Esophagus muscularis mucosa (tissue), 4 donors: ENCODE measurements at places on chromosomes 11 and 22. TPM values are rescaled to one million over a fixed set of nuclear protein-coding genes. Genes with fewer than 3 reads are reported as not detected.

DNA sequence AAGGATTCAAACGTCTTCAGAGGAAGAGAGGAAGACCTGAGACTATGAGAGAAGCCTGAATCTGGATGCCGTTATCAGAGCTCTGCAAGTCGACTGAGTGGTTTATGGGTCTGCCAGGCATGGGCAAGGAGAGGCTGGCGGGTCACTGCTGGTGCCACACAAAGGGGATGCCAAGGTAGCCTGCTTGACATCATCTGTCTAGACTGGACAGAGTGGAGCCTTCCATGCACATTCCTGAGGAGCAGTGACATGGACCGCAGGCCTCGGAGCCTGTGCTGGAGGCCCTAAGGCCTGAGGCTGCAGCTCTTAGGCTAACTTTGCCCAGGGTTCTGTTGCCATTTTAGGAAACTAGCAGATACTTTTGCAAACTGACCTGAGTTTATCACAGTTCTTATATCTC lies 127.4 kb downstream of the WT1 start:
- H3K27ac ChIP-seq: no peak overlapping the region
- H3K27me3 ChIP-seq: no peaks in the 10 kb centered on the region
- H3K36me3 ChIP-seq: no peaks in the 10 kb centered on the region

- H3K27ac ChIP-seq: no peak overlapping the region
- peaks cover 10% of the 10 kb centered on the region for H3K4me1 ChIP-seq
- DNase-seq: no peak
- H3K4me3 ChIP-seq: no peak overlapping the region
Measured at GRCh38 chr11:132244846-132245245, 874.4 kb downstream of the NTM start.

DNA sequence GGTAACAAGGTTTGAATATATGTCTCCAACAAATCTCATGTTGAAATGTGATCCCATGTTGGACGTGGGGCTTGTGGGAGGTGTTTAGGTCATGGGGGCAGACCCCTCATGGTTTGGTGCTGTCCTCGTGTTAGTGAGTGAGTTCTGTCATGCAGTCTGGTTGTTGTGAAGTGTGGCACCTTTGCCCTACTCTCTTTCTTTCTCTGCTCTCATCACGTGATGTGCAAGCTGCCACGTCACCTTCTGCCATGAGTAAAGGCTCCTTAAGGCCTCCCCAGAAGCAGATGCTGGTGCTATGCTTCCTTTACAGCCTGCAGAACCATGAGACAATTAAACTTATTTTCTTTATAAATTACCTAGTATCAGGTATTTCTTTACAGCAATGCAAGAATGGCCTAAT lies 218.3 kb downstream of the NXPE2 start:
- DNase-seq: peak; percentile 64
- H3K4me1 ChIP-seq: no peaks in the 10 kb centered on the region
- H3K27ac ChIP-seq: no peak overlapping the region
- H3K4me3 ChIP-seq: no peak overlapping the region

DNA sequence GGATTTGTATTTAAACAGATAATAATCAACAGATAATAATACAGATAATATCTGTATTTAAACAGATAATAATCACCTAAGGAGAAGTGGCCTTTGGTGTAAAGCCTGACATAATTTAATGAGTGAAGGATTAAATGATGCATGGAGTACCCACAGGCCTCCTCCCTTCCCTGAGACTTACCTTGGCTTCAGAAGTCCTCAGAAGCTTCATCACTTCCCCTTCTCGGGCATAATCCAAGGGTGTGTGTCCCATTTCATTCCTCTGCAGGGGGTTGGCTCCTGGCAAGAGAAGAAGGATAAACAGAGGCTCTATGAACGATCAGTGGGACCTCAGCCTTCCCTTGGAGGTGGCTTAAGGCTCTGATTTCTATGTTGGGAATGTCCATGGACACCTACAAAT lies 85.5 kb upstream of the PHOX2A start:
- peaks cover 12% of the 10 kb centered on the region for H3K4me1 ChIP-seq
- H3K27ac ChIP-seq: peak overlapping the region; percentile 16
- H3K4me3 ChIP-seq: no peak overlapping the region
- H3K36me3 ChIP-seq: no peaks in the 10 kb centered on the region
- no peak for DNase-seq

GRCh38 chr11:121766991-121767390 lies 314.2 kb upstream of the SORL1-AS1 start:
- no peak overlapping the region for H3K4me3 ChIP-seq
- H3K27ac ChIP-seq: no peak overlapping the region
- H3K36me3 ChIP-seq: no peaks in the 10 kb centered on the region
- no peak for DNase-seq
- peaks cover 27% of the 10 kb centered on the region for H3K4me1 ChIP-seq

DNA sequence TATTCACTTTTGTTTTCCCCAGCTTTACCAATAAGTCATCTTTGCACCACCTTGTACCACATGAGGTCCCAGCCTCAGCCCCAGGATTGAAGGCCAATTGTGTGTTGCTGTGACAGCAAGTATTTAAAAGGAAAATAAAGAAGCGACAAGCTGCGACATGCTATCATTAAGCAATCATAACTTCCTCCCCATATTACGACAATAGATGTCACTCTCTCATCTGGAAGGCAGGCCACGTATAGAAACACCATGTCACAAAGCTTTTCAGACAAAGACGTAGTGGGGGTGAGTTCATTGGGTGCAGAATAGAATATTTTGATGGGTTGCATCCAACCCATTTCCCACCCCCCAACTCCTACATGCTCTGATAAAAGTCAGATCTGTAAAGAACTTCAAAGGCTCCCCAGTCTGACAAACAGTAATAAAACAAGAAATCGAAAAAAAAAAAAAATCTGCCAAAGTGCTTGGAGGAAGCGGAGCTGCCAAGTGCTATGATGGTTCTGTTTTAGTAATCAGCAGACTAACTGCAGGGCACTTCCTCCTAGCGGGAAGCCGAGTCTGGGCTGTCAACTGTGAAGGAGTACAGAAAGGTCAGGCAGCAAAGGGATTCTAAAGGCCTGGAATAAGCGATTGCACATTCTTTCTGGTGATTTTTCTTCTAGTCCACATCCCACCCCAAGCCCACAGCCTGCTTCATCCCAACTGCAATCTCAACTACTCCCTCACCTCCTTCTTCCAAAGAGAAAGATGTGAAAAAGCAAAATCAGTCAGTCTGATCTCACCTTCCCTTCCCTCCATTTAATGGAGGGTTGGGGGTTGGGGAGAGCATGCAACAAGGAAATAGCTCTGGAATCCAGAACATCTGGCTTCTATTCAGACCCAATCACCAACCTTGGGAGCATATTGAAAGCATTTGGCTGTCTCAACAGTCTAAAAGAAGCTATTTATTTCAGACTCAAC lies 131.4 kb upstream of the UBASH3B start:
- no peak for DNase-seq
- H3K4me3 ChIP-seq: no peak overlapping the region
- H3K27ac ChIP-seq: no peak overlapping the region
- no peaks in the 10 kb centered on the region for H3K27me3 ChIP-seq

- peaks cover 15% of the 10 kb centered on the region for H3K4me1 ChIP-seq
- no peak for DNase-seq
- peaks cover 97% of the 10 kb centered on the region for H3K27me3 ChIP-seq
- no peaks in the 10 kb centered on the region for H3K36me3 ChIP-seq
- H3K27ac ChIP-seq: no peak overlapping the region
Measured at GRCh38 chr11:69982690-69983570, 95.2 kb upstream of the ANO1 start.

GRCh38 chr11:44399968-44400367 lies 90.0 kb upstream of the ALX4 start:
- H3K4me3 ChIP-seq: no peak overlapping the region
- no peak for DNase-seq
- no peaks in the 10 kb centered on the region for H3K27me3 ChIP-seq
- no peak overlapping the region for H3K27ac ChIP-seq

DNA sequence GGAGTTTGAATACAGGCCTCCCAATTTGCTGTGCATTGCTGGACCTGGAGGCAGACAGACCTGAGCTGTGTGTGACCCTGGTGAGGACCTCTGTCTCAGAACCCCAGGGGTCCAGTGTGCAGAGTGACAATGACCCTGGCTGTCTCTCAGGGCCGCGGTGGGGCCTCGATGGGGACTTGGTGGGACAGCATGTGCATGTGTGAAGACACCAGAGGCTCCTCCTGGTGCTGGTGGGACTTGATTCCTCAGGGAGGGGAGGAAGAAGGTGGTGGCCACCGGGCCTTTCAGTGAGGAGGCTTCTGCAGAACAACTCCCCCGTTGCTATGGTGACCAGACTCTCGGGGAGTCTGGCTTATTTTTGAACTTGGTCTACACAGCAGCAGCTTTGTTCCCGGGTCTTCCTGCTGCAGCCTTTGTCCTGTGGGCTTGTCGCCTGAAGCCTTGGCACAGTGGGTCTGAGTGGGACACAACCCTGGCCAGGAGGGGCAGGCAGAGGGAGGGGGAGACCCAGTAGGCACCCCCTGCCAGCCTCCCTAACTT lies 35.3 kb downstream of the MCM5 start:
- no peak overlapping the region for H3K4me3 ChIP-seq
- H3K27me3 ChIP-seq: no peaks in the 10 kb centered on the region
- H3K36me3 ChIP-seq: no peaks in the 10 kb centered on the region
- no peak overlapping the region for H3K27ac ChIP-seq
- no peak for DNase-seq
- H3K4me1 ChIP-seq: peaks cover 14% of the 10 kb centered on the region

DNA sequence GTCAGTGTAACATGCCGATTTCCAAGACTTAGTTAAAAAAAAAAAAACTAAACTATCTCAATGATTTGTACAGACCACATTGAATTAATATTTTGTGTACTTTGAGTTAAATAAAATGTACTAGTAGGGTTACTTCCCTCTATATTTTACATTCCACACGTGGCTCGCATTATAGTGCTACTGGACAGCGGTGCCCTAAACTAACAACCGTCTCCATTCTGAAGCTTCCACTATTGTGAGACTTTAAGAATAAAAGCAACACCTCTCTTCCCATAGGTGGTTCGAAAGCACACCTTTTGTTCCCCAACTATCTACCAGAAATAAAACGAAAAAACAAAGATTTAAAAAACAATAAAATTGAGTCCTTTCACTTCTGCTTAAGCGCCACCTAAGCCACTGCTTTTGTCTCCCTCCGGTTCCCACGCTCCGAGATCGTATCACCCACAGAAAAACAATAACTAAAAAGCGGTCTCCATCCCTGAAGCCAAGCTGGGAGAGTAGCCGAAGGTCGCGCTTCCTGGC lies 380 bp upstream of the TTC17 start:
- H3K4me3 ChIP-seq: peak overlapping the region; percentile 95
- no peaks in the 10 kb centered on the region for H3K36me3 ChIP-seq

- H3K36me3 ChIP-seq: no peaks in the 10 kb centered on the region
- peak; percentile 93 for DNase-seq
- H3K27me3 ChIP-seq: peaks cover 39% of the 10 kb centered on the region
- H3K4me3 ChIP-seq: peak overlapping the region; percentile 30
Measured at GRCh38 chr11:126585774-126586491, 230.4 kb downstream of the ST3GAL4 start.

GRCh38 chr11:8261291-8261690 lies 2.4 kb downstream of the LMO1 start:
- peaks cover 18% of the 10 kb centered on the region for H3K4me1 ChIP-seq
- DNase-seq: no peak
- H3K4me3 ChIP-seq: no peak overlapping the region
- no peak overlapping the region for H3K27ac ChIP-seq

GRCh38 chr22:27801616-27802345 lies at the start of gene MN1:
Gene MN1 (minus strand): TSS chr22:27801756. CDS start chr22:27800543, 1,213 bp downstream.
- H3K36me3 ChIP-seq: no peaks in the 10 kb centered on the region
- peak within 1 kb of the TSS; percentile 92 for H3K27ac ChIP-seq
- H3K27me3 ChIP-seq: no peaks in the 10 kb centered on the region
- peaks cover 67% of the 10 kb centered on the region for H3K4me1 ChIP-seq
- peak within 1 kb of the TSS; percentile 88 for H3K4me3 ChIP-seq

DNA sequence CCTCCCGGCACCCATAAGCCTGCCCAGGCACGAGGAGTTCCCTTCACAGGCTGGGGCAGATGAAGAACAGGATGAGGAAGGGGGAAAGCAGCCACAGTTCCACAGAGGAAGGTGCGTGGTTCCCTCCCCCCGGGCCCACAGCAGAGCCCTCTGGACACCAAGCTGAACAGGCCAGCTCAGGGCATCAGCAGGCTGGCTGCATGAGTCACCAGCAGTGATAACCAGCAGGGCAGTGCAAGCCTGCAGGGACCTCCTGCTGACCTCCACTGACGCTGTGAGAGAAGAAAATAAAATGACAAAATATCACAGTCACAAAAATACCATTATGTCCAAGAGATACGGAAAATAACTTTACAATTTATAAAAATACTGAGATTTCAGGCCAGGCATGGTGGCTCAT lies 11.5 kb downstream of the RTL6 start:
- no peak for DNase-seq
- peaks cover 3% of the 10 kb centered on the region for H3K4me1 ChIP-seq
- peaks cover 8% of the 10 kb centered on the region for H3K36me3 ChIP-seq
- H3K27me3 ChIP-seq: no peaks in the 10 kb centered on the region
- no peak overlapping the region for H3K4me3 ChIP-seq
- H3K27ac ChIP-seq: no peak overlapping the region

DNA sequence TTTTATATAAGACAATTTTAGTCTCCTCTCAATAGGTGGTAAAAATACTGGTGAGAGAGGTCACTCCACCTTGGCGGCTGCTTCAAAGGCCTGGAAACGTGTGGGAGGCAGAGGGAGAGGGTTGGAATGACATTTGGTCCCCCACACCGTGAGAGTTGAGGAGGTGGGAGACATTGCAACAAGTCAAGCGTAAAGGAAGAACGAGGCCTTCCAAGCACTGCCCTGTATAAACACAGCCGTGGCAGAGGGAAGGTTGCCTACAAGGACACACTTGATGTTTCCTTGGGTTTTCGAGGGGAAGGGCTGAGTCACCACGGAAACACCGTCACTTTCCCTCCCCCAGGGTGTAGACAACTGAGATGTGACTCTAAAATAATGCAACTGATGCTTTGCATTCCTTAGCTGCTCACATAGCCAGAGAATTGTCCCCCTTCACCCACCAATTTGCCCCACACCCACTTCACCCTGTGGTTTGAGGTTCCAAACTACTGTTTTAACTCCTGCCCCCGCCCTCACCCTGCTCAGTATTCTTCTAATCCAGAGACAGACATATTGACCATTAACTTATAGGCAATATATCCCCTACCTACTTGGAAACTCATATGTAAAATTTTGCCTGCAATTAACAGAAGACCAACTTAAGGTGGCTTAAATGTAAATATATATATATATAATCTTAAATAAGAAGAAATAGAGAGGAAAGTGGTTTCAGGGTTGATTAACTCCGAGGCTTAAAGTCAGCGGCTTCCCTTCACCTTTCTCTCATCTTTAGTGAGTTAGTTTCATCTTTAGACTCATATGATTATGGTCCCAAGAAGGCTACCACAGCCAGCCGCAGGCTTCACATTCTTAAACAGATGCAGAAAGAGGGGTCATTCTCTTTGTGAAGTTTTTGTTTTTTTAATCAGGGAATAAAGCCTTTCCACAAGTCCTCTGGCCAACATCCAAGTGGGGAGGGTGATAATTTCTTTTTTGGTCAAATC lies 54.1 kb upstream of the BDNF start:
- H3K4me3 ChIP-seq: no peak overlapping the region
- H3K4me1 ChIP-seq: no peaks in the 10 kb centered on the region
- no peak for DNase-seq
- H3K27me3 ChIP-seq: no peaks in the 10 kb centered on the region

GRCh38 chr11:55697817-55698216 lies 35.8 kb downstream of the OR4C6 start:
- no peaks in the 10 kb centered on the region for H3K36me3 ChIP-seq
- no peaks in the 10 kb centered on the region for H3K27me3 ChIP-seq
- no peak for DNase-seq
- no peak overlapping the region for H3K27ac ChIP-seq

Gene MS4A15
- 0.52 TPM for total RNA-seq

Gene EMID1
- 4.0 TPM for total RNA-seq

Gene MRPL49
- 80.2 TPM for total RNA-seq

Gene IGHMBP2
- 27.0 TPM for total RNA-seq

Gene CD3D
- not detected for total RNA-seq

Gene MPZL3
- total RNA-seq: 0.52 TPM

Gene MRGPRX4
- not detected for total RNA-seq

Gene NFAM1
- 5.1 TPM for total RNA-seq

Gene MICAL2
- 272 TPM for total RNA-seq
